CD4-positive, alpha-beta T cell treated with Interleukin-10 for 1 hour (primary cell): ENCODE measurements at places on chromosomes 1 and 21.

DNA sequence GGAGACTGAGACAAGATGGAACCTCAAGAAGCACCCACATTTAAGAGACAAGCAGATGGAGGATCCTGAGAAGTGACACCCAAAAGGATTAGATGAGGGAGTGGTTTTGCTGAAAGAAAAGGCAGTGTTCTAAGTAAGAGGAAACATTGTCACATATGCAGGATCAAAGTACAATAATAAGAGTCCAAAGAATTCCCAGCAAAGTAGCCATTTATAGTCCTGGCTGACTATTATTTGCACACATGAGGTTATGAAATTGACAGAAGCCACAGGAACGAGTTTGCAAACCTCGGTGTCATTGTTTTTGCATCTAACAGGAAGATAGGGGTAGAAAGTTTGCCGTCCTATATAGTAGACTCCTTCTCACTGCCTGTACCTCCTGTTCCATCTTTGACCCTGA, 41.3 kb downstream of the CHRM3 start:
- no peak for DNase-seq

- DNase-seq = no peak
These were observed 143.3 kb downstream of the SIPA1L2 start for GRCh38 chr1:232486454-232487207.

DNA sequence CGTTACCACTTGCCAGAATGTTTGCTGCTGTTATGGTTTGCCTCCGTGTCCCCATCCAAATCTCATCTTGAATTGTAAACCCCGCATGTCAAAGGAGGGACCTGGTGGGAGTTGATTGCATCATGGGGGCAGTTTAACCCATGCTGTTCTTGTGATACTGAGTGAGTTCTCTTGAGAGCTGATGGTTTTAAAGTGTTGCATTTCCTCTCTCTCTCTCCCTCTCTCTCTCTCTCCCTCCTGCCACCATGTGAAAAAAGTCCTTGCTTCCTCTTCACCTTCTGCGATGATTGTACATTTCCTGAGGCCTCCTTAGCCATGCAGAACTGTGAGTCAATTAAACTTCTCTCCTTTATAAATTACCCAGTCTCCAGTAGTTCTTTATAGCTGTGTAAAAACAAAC, 44.4 kb downstream of the CFHR5 start:
- no peak for DNase-seq

GRCh38 chr1:206495011-206495461, 12.3 kb upstream of the RASSF5 start:
- DNase-seq = no peak

GRCh38 chr1:7524341-7525337, 246.5 kb upstream of the VAMP3 start:
- no peak for DNase-seq

DNA sequence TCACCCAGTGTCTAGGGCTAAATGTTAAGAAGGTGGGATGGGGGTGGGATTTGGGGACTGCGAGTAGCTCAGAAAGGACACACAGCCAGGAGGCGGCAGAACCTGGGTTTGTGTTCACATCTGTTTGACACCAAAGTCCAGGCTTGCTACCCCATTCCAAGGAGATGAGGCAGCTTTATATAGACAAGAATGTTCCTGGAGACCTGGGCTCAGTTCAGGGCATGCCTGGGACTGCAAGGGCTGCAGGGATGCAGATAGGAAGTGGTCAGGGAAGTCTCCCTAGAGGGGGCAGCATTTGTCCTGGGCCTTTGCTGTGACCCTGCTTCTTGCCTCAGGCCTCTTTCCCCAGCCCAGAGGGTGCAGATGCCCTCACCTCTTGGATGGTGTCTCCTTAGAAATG, 16.3 kb downstream of the PADI3 start:
- no peak for DNase-seq

- no peak for DNase-seq
These were observed 2.0 kb downstream of the ATP13A2 start for GRCh38 chr1:17009706-17010105.

- no peak for DNase-seq
These were observed 10.2 kb upstream of the NAV1 start for GRCh38 chr1:201528631-201529252.

GRCh38 chr1:30743584-30744059, 14.0 kb downstream of the LAPTM5 start:
- peak; percentile 87 for DNase-seq

GRCh38 chr1:6106321-6106731, 60.6 kb downstream of the KCNAB2 start:
- DNase-seq = no peak

GRCh38 chr1:14294860-14295536, 303.5 kb upstream of the KAZN start:
- no peak for DNase-seq

DNA sequence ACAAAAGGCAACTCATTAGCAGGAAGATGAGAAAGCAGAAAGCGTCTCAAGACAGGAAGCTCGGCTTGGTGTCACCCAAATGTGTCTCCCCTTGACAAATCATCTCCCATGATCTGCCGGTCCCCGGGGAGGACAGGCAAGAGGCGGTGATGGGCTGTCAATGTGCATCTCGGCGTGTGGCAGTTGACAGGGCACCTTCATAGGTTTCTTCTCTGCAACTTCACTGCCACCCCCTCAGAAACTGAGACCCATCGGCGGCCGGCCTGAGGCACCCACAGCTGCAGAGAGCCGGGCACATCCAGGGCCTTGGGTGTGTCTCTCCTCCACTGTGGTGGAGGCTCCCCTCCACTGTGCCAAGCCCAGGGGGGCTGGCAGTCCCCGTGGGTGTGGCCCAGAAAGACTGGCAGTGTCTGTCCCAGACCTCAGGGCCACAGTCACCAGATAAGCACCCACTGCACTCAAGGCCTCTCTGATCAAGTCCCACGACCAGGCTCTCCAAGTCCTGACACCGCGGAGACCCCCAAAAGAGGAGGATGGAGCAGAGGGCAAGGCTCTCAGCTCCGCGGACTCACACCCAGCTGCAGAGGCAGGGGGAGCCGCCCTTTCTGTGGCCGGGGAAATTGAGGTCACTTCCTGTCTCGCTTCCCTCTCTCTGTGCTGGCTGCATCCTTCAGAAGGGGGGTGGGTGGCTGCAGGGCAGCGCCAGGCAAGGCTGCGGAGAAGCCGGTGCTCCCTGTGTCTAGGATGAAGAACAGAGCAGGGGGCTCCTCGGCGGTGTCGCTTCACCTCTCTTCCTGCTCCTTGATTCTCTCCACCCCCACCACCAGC, 39.6 kb upstream of the LBR start:
- peak; percentile 85 for DNase-seq

GRCh38 chr1:186492531-186493291, 31.8 kb upstream of the PDC start:
- DNase-seq = no peak

GRCh38 chr1:1291548-1292441, 11.6 kb downstream of the SCNN1D start:
- DNase-seq = peak; percentile 73

- DNase-seq = no peak
These were observed 68.3 kb upstream of the ST6GALNAC3 start for GRCh38 chr1:76006234-76006633.

DNA sequence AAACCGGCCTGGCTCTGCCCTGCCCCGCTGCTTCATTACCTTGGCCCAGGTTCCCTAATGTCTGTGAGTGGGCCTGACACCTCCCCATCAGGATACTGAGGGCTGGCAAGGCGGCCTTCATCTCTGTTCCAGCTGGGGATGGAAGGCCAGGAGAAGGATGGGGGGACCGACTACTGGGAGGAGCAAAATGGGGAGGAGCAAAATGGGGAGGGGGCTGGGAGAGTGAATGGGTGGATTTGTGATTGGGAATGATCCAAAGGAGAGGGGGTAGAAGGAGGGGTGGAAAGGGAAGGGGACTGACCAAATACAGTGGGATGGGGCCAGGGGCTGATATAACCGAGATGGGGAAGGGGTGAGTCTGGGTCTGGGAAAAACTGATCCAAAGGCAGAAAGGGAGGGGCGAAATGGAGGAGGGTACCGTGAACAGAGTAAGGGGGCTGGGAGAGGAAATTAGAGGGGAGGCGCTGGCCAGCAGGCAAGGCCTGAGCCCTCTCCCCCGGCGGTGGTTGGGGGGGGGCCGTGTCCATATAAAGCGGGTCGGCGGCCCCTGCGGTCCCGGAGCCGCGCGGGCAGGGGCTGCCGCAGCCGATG, at the start of gene FOXE3:
TSS of gene FOXE3 (plus strand) at position 558 of the 591 bp plus-strand sequence. CDS start at position 589, 31 bp downstream.
- no peak for DNase-seq

DNA sequence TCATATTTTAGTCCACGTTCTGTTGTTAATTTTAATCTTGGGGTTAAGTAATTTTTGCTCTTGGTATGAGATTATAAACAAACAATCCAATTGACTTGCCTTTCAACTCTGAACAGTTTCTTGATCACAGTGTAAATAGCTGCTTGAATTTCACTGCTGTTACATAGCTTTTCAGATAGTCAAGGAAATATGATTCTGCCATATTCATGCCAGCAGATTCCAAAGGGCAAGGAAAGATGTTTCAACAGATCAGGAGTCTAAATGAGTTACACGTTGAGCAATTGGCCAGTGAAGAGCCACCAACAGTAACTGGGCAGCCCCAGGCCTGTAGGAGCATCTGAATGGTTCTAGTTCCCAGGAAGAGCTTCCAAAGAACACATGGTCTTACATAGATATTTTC, 93.6 kb downstream of the LEPR start:
- DNase-seq = no peak

DNA sequence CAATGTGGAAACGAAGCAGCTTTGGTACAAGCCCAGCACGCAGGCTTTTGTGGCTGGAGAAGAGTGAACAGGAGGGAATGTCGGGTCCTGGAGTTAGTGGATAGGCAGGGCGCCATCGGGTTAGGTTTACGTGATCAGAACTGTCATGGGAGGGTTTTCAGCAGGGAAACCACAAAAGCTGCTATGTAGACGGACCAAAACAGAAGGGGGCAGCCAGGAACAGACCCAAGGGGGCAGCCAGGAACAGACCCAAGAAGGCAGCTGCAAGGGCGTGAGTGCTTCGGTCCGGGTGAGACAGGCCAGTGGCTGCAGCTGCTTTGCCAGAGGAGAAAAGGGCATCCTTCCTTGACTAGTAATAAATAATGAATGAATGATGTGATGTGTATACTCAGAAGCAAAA, 77.5 kb upstream of the KIF1B start:
- DNase-seq = no peak

DNA sequence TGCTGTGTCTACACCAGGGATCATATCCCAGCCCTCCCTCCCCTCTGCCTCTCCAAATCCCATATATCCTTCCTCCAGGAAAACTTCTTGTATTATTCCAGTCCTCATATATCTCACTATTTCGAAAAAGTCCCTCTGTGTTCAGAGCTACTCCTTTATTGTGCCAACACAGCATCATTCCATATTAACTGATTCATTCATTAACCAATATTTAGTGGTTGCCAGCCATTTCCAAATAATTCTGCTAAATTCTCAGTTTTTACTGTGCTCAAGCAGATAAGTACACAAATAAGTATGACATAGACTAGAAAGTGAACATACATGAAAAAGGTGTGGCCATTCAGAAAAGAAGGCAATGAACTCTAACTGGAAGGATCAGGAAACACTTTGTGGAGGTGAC, 241.6 kb upstream of the DUSP10 start:
- no peak for DNase-seq

DNA sequence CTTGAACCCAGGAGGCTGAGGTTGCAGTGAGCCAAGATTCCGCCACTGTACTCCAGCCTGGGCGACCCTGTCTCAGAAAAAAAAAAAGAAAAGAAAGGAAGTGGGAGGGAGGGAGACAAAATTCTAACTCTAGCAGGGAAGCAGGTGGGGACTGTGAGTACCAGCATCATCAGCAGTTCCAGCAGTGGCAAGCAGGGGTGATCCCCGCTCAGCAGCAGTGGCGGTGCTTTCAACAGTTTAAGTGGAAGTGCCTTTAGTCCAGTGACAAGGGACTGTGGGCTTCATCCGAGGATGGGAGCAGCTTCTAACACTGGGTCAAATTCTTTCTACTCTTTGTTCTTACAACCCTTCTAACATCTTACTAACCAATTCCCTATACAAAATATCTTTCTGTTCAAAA, 858.1 kb upstream of the ADAMTS5 start:
- no peak for DNase-seq

DNA sequence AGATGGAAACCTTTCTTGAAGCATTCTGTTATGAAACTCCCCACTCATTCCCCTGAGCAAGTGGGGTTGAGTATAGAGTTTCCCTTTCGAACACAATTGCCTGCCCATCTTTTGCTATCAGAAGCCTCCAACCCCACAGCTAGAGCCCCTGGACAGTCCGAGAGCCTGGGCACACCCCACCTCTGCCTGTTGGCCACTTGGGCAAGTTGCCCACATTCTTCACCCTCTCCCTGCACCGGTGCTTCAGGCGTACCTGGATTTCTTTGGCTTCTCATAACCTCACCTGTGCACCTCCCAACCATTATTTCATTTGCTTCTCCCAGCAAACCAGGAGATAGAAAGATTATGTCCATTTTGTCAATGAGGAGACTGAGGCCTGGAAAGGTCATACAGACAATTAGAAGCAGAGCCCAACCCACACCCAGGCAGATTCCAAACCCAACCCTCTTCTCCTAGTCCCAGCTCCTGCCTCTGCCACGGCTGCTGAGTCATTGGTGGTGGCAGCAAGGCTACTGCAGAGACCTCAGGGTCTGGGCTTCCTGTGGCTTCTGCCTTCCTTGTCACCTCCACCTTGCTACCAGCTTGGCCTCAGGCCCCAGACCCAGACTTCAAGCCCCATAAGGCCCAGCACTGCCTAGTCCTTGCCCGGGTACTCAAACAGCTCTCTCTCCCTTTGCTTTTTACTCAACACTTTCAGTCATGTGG, 118.7 kb upstream of the ZBTB40 start:
- no peak for DNase-seq

DNA sequence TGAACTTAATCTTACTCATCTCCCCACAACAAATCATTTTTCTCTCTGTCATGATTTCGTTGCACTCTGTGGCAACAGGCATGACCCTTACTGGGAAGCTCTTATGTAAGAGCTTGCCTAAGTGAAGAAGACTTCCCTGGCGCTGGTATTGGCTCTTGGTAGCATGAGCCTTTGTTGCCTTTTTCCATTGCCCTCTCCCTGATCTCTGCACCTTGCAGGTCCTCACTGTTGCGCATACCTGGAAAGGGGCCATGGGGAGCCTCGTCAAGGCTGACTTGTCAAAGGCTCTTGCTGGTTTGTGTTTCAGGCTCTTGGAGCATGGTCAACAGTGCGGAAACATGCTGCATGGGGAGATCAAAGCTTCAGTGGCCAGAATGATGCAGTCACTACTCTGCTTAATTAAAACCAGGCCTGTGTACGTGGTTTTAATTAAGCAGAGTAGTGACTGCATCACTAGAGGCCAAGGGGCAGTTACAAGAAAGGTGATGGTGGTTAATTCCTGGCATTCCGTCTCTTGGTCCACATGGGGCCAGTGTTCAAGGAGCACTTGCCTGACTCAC, 141.3 kb downstream of the SPATA46 start:
- no peak for DNase-seq

DNA sequence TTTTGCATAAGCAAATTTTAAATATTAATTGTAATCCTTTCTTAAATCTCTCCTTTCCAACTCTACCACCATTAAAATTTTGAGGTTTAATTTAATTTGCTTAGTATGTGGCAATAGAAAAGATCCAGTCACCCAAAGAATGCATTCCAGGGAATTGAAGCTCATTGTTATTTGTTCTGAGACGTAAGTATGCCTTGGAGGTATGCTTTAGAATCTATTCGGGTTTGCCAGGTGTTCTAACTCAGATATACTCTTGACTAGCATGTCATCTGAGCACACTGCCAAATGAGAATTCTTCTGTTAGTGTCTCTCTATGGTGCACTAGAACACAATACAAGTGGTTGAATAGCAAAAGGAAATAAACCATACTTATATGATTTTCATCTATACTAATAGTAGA, 813.6 kb upstream of the ADGRL2 start:
- no peak for DNase-seq

- DNase-seq = no peak
These were observed 5.5 kb downstream of the IFNLR1 start for GRCh38 chr1:24181619-24182018.

GRCh38 chr1:118821801-118822200, 166.3 kb downstream of the TBX15 start:
- DNase-seq = no peak
